ENCODE measurements at places on chromosomes 6 and 20. TPM values are rescaled to one million over a fixed set of nuclear protein-coding genes. Genes with fewer than 3 reads are reported as not detected.

GRCh38 chr20:46635514-46636136 lies 15.6 kb downstream of the SLC13A3 start:
- no peak overlapping the region for H3K4me3 ChIP-seq
- DNase-seq, result no peak
- no peaks in the 10 kb centered on the region for H3K4me1 ChIP-seq
- no peak overlapping the region for H3K27ac ChIP-seq
- no peaks in the 10 kb centered on the region for H3K27me3 ChIP-seq

DNA sequence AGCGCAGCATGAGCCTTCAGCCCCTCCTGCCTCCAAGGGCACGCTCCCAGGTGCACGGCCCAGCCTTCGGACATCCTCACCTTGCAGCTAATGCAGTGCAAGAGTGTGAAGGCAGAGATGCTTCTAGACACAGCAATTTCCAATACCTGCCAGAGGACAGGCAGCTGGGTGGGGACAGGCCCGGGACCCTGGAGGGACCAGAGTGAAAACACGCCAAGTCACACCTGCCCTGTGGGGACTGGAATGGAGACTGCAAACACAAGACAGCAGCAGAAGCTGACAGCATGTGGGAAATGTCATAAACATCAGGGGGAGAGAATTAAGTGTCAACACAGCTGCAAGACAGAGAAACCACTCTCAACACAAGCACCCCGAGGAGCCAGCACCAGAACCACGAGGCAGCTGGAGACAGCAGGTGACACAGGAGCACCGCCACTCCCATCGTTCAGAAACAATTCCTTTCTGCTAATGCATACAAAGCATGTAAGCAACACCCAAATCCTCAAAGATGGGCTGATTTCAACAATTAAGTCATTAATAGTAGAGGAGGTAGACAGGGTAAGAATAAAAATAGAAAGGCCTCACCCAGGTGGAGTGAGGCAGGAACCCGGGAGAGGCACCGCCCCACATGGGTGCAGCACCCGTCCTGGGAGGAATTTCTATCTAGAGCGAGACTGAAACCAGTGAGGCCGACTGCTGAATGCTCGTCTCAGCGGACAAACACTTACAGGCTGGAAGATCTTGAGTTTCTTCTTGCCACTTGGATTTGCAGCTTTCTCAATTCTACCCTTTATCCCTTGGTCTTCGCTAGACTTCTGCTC lies 17.1 kb downstream of the DIDO1 start:
- peaks cover 37% of the 10 kb centered on the region for H3K36me3 ChIP-seq
- DNase-seq, result no peak
- H3K27ac ChIP-seq, result no peak overlapping the region
- H3K27me3 ChIP-seq, result no peaks in the 10 kb centered on the region
- H3K4me1 ChIP-seq, result no peaks in the 10 kb centered on the region

DNA sequence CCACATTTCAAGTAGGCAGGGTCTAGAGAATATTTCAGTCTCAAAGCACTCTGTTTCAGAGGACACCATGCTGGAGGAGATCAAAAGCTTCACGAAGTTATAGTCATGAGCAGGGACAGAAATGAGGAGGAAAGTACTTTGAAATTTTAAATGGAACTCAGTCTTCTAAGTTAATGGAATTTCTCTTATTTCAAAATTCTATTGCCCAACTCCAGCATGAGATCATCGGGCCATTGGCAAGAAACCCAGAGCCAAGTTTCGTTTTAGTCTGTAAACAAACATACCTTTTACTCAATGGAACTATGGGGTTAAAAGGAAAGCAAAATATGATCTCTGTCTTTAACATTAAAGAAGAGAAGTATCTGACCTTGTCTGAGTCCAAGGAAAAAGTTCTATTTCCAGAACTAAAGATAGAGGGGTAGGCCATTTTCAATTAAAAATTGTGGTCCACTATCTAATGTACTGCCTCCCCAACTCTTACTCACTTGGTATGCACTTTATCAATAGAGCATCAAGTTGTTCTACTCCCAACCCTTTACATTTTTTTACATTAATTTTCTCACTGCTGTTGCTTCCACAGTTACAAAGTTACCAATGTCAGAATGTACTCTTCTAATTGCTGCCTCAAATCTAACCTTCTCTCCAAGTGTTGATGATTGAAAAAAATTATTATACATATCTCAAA lies 235.3 kb upstream of the NRSN1 start:
- H3K4me3 ChIP-seq, result no peak overlapping the region
- no peaks in the 10 kb centered on the region for H3K36me3 ChIP-seq
- H3K4me1 ChIP-seq, result no peaks in the 10 kb centered on the region
- no peak overlapping the region for H3K27ac ChIP-seq

DNA sequence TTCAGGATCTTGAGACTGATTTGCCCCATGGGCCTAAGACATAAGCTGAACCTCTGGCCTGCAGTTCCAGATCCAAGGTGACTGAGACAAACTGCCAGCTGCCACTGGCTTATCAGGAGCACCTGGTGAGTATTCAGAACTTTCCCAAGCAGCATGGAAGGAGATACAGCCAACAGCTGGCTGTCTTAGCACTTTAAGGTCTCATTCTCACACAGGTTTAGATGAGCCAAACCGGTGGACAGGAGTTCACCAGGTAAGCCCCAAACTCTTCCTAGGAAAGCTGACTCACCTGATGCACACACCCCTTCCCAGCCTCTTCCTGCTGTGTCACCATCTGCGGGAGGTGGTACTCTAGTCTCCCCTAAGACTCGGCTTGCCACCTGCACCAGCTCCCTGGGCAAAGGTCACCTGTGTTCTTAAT lies at the start of gene BANF2:
Gene BANF2 (plus strand): TSS at position 36 of the 421 bp plus-strand sequence. CDS start 25,060 bp downstream, outside the sequence.
- no peaks in the 10 kb centered on the region for H3K36me3 ChIP-seq
- DNase-seq, result no peak
- no peaks in the 10 kb centered on the region for H3K4me1 ChIP-seq
- H3K27me3 ChIP-seq, result no peaks in the 10 kb centered on the region
- H3K4me3 ChIP-seq, result no peak within 1 kb of the TSS

DNA sequence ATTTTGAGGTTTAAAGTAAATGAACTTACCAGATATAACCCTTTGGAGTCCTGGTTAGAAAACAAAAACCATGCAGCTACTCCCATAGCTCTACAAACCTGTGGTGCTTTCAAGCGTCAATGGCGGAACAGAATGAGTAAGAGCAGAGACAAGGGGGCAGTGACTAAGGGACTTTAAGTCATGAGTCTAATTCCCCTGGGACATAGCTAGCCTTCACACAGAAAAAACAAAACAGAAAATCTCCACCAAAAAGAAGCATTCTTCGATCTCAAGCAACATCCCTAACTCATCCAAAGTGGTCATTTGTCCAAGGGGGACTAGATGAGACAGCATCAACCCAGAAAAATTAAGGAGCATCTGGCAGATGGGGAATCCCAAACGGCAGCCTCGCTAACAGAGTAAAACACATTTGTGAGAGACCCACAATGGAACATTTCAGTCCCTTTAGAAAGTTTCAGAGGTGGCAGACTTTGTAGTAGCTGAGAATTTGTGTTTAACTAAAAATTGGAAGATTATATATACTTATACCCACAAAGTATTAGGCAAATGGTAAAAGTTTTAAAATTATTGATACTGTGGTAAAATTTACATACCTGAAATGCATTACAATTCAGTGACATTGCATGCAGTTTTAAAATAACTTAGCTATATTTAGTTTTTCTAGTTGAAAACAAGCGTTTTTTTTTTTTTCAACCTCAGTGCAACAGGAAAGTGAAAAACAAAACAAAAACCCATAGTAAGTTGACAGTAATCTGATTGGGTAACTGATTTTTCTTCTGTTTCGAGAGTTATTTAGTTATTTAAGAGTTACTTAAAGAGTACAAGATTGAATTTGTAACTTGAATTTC lies 67.5 kb downstream of the KCNQ5 start:
- DNase-seq, result no peak
- no peak overlapping the region for H3K4me3 ChIP-seq
- no peaks in the 10 kb centered on the region for H3K36me3 ChIP-seq
- H3K27ac ChIP-seq, result no peak overlapping the region
- H3K27me3 ChIP-seq, result no peaks in the 10 kb centered on the region

GRCh38 chr6:139430899-139431601 lies 56.6 kb upstream of the CITED2 start:
- no peaks in the 10 kb centered on the region for H3K36me3 ChIP-seq
- no peak overlapping the region for H3K4me3 ChIP-seq
- no peaks in the 10 kb centered on the region for H3K27me3 ChIP-seq
- no peaks in the 10 kb centered on the region for H3K4me1 ChIP-seq
- no peak for DNase-seq

DNA sequence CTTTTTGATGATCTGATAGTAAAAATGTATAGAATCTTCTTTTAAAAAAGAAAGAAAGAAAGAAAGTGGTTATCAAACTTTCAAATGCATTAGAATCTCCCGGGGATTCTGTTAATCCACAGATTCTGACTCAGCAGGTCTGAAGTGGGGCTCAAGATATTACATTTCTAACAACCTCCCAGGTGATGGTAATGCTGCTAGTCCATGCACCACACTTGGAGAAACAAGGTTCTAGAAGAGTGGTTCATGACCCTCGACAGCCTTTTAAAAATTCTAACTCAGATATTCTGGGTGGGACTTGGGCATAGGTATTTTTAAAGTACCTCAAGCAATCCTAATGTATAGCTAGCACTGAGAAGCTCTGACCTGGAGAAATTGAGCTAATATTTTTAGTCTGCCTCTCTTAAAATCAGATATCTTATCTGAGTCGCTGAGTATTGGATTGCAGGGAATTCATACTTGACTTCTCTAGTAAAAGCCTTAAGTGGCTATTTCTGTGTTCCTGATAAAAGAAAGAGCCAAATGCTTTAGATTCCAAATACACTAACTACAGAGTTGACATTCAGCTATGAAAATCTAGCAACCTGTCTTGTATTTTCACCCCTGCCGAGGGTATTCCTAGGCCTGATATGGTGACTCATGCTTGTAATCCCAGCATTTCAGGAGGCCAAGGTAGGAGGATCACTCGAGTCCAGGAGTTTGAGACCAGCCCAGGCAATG lies 252.4 kb downstream of the PHACTR1 start:
- H3K36me3 ChIP-seq, result no peaks in the 10 kb centered on the region
- no peaks in the 10 kb centered on the region for H3K27me3 ChIP-seq
- no peak overlapping the region for H3K4me3 ChIP-seq

GRCh38 chr20:4052139-4052480 lies 36.8 kb upstream of the RNF24 start:
- H3K4me1 ChIP-seq, result no peaks in the 10 kb centered on the region
- H3K36me3 ChIP-seq, result no peaks in the 10 kb centered on the region
- H3K27me3 ChIP-seq, result no peaks in the 10 kb centered on the region
- DNase-seq, result no peak
- H3K4me3 ChIP-seq, result no peak overlapping the region

DNA sequence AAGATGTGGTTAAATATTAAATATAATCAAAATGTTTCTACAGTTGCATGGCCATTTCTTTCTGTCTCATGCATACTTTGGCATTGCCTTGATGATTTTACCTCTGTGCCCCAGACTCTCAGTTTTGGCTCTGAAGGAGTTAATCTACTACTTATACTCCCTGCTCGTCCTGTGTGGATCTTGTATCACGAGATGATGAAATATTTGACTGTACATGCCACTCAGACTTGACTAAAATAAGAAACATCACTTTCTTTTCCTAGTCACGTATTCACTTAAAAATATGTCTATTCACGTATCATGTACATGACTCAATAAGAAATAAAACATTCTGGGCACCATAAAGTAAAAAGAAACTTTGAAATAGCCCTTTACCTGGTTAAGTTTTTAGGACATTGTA lies 397.7 kb downstream of the RFPL4B start:
- H3K4me1 ChIP-seq, result no peaks in the 10 kb centered on the region
- H3K4me3 ChIP-seq, result no peak overlapping the region
- H3K27me3 ChIP-seq, result no peaks in the 10 kb centered on the region
- no peaks in the 10 kb centered on the region for H3K36me3 ChIP-seq
- no peak overlapping the region for H3K27ac ChIP-seq

DNA sequence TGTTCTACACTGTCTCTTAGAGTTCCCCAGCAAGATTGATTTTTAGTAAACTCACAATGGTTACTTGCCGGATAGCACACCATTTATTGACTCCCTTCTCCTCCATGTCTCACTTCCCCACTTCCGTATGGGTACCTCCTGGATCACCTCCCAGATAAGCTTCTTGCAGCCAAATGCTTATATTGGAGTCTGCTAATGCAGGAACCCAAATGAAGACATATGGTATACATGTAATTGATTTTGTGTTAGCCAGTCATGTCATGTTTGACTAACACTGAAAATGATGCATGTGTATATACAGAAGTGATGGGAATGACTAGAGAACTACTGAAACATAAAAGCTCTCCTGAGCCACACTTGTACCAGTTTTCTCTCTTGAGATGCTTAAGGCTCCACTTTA lies 46.1 kb upstream of the TMX4 start:
- H3K4me3 ChIP-seq, result no peak overlapping the region
- no peaks in the 10 kb centered on the region for H3K4me1 ChIP-seq
- no peak overlapping the region for H3K27ac ChIP-seq
- H3K27me3 ChIP-seq, result no peaks in the 10 kb centered on the region

DNA sequence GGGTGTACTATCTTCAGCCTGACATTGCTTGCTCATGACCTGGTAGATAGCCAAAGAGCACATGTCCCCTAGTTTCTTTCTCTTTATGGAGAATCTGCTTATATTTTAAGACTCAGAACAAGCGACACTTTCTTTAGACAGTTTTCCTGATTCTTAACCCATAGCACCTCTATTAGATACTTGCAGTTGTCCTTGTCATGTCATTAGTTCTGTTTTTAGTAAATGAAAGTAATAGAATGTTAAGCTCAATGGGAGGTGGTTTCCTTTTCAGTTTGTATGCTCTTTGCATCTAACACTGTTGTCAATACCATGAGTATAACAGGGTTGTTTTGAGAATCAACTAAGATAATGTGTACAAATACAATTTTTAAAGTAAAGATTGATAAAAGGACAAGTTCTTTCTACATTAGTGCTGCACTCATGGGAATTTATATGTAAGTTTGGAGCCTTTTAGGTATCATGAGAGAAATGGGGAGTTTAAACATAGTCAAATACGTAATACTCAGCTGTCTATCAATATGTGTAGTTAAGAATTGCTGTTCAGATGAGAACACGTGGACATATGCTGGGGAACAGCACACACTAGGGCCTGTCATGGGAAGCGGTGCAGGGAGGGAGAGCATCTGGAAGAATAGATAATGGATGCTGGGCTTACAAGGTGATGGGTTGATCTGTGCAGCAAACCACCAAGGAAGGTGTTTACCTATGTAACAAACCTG lies 124.3 kb downstream of the GRM1 start:
- H3K27ac ChIP-seq, result no peak overlapping the region
- no peak overlapping the region for H3K4me3 ChIP-seq
- H3K4me1 ChIP-seq, result no peaks in the 10 kb centered on the region
- H3K27me3 ChIP-seq, result no peaks in the 10 kb centered on the region
- H3K36me3 ChIP-seq, result no peaks in the 10 kb centered on the region

MLIP gene
- total RNA-seq, result 0.55 TPM

PRKN gene
- total RNA-seq, result 21.2 TPM

GSTA1 gene
- total RNA-seq, result 329 TPM

BPIFB1 gene
- total RNA-seq, result not detected

All from prostate gland (tissue), 2 donors.